Naive thymus-derived CD8-positive, alpha-beta T cell (primary cell): ENCODE measurements at places on chromosomes 5 and 9. TPM values are rescaled to one million over a fixed set of nuclear protein-coding genes. Genes with fewer than 3 reads are reported as not detected.
A peak's percentile ranks its signal among the peaks of the same experiment; 100 is the strongest.

- DNase-seq = no peak
Measured at GRCh38 chr5:173004447-173004846, 20.9 kb downstream of the ATP6V0E1 start.

- DNase-seq = no peak
Measured at GRCh38 chr5:52491818-52492217, 295.9 kb upstream of the ITGA1 start.

CDX1 gene
- not detected for total RNA-seq

DNA sequence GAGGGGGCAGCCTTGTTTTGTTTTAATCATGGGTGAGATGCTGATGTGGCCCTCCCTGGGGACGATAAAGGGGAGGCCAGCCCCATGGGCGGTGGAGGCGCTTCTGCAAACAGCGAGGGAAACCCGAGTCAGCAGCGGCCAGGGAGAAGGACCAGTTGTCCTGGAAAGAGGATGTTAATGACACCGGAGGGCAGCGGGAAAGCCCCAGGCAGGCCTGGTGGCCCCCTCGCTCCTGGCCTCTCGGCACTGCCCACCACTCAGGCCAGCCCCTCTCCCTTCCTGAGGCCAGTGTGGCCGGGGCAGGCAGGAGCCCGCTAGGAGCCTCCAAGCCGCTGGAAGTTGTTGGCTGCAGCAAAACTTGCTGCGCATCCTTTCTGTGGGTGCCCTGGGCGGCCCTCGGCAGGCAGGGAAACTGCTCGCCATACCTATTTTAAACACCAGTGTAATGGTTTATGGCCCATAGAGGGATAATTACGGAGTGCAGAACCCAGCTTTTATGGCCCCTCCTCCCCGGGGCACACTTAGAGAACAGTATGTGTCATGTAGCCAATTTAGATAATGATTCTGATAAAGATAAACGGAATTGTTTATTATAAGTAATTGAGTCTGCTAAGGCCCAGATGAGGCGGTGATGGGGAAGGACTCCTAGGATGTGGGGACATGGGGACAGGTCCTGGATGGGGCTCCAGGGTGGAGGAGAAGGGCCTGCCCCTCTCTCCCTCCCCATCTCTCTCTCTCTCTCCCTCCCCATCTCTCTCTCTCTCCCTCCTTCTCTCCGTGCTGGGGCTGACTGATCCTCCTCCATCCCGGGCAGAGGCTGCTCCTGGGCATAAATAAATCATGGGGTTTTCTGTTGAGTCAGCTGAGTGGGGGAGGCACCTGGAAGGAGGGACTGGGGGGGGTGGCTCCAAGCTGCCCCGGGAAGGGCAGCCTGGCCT lies 36.9 kb downstream of the LMX1B start:
- no peak for DNase-seq

DNA sequence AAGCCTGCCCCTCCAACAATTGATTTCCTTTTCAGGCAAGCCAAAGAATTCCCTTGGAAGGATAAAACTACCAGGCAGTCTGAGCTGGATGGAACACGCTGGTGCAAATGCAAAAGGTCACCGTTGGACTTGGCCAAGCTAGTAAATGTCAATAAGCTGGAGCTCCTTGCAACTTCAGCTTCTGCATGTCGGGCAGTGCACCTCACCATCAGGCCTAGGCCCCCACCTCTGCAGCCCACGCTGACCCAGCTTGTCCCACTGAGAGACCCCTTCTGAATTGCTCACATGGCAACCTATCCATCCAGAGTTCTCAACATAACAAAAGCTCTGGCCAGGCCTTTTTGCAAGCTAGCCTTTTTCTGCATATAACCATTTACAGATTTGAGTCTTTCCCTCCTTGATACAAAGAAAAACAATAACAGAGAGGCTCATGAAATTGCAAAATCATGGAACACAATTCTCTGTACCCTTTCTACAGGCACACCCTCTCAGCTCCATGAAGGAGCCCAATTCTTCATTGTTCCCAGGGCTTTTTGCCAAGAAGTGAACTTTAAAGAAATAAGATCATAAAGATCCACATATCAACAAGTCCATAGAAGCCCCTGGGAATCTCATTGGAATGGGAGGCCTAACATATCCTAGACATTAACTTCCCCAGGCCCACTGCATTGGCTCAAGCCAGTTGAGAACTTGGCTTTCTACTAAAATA lies 123.9 kb upstream of the SLIT3 start:
- no peak for DNase-seq

ADAMTS12 gene
- not detected for total RNA-seq

DNA sequence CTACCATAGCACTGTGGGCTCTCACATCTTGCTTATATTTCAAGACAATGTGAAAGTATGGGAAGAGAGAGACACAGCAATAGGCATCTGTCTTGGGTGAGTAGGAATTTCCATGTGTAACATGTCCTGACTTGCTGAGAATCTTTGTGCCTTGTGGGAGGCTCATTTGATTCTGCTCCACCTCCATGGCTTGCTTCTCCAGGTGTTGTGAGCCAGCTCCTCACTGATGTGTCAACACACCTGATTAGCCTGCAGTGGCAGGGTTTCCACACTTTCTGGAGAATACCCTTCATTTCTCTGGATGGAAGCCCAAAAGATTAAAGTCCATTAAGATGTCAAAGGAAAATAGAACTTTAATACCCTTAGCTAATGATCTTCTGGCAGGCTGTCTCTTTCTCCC lies 613.6 kb downstream of the ZNF608 start:
- no peak for DNase-seq

DNA sequence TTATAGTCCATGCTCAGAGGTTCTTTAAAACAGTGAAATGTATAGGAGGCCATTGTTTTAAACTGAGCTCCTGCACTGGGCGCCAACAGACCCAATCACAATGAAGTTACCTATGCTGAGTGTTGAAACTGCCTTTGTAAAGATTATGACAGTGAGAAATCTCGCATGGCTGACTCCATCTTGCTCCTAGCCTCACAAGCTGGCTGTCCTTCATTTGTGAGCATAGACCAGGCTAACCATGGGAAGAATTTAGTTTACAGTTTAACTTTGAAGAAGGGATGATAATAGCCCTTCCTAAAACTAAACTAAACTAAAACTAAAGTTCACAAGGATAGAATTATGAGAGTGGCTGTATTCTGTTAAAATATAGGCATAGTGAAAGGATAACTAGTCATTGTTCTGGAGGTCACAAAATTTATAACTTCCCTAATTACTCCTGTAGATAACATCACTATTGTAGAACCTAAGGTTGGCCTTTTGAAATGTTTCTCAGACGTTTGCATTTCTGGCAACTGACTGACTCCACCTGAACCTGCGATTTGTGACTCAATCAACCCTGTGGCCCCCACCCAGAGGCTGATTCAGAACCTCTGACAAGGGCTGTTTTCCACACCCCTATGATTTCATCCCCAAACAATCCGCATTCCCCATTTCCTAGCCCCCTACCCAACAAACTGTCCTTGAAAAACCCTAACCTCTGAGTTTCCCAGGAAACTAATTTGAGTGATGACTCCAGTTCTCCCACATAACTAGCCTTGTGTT lies 59.1 kb downstream of the HMHB1 start:
- DNase-seq = no peak

PLPPR1 gene
- not detected for total RNA-seq

PLPP7 gene
- total RNA-seq = 0.82 TPM

DNA sequence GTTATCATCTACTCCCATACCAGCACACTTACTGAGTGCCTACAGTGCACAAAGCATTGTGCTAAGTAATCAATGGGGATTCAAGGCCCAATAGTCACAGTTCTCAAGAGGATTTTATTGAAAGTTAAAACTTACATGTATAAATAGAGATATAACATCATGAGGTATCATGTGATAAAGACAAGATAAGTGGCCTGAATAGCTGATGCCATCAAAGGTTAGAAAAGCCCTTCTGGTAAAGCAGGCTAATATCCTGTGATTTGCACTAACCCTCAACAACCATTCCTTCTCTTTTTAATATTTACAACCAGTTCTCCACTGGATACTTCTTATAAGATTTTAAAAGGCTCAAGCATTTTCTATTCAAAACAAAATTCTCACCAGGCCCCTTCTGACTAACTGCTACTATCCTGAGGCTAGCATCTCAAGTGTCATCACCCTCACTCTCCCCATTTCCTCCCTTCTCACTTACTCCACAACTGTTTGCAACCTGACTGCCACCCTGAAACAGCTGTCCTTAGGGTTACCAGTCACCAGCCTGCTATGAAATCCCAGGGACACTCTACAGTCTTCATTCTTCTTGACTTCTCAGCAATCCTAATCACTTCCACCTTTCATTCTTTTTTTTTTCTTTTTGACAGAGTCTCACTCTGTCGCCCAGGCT lies 377.9 kb downstream of the ENC1 start:
- no peak for DNase-seq

DNA sequence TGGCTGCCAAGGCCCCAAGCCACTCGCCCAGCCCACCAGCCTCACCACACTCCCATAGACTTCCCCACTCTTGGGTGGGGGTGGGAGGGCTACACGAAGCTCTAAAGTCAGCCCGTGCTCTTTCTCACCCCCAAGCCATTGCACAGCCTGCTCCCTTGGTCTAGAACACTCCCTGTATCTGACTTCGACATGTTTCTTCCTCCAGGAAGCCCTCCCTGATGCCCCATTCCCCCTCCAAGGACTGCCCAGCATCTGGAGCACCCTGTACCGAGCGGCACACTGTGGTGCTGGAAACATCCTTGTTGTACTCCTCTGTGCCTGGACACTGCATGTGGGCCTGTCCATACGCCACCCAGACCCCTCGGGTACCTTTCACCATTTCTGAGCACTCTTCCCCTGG lies 49.4 kb upstream of the KCNMB1 start:
- DNase-seq = no peak

DNA sequence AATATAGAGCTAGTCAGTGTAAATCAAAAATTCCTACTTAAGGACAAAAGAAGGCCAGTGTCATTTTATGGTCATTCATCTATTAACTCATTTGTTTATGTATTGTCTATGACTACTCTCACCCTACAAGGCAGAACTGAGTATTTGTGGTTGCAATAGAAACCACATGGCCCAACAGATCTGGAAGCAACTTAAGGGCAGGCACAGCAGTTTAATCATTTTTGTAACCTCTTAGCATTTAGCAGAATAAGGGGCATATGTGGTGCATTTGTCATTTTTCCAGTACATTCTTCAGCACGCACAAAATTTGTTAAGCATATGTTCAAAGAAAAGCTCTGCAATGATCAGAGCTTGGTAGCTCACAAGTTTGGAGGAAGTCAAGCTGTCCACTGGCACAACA lies 1.1 kb downstream of the FKBP15 start:
- DNase-seq = no peak

GRCh38 chr9:6153425-6153824 lies 62.2 kb upstream of the IL33 start:
- no peak for DNase-seq

- DNase-seq = no peak
Measured at GRCh38 chr5:97929383-97929782, 746.3 kb upstream of the RIOK2 start.

PRELID2 gene
- total RNA-seq = not detected

- no peak for DNase-seq
Measured at GRCh38 chr9:438066-438465, 223.4 kb downstream of the DOCK8 start.

NR5A1 gene
- total RNA-seq = not detected

DNA sequence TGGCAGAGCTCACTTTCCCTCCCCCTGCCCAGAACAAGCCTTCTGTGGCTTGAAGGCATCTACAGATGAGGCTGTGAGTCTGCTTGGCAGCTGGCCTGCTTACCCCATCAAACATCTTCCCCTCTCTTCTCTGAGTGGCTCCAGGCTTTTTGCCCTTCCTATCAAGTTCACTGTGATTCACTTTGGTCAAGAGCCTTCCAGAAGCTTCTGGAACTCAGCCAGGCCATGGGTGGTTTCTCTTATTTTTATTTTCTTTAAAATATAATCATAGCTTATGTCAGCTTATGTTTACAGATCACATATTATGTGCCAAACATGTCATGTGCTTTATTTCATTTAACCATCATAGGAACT lies 267.0 kb downstream of the SEC61B start:
- no peak for DNase-seq

GRCh38 chr5:120388016-120388781 lies 75.9 kb upstream of the PRR16 start:
- DNase-seq = no peak

GRCh38 chr5:19044931-19045695 lies 942.9 kb downstream of the CDH18 start:
- no peak for DNase-seq

MLANA gene
- total RNA-seq = not detected

- DNase-seq = no peak
Measured at GRCh38 chr5:132219981-132220380, 7.7 kb downstream of the P4HA2 start.

PDCD1LG2 gene
- total RNA-seq = not detected

GRCh38 chr9:101271102-101271501 lies 113.7 kb downstream of the BAAT start:
- DNase-seq = no peak

- no peak for DNase-seq
Measured at GRCh38 chr5:132114150-132115121, 40.8 kb downstream of the CSF2 start.

DNA sequence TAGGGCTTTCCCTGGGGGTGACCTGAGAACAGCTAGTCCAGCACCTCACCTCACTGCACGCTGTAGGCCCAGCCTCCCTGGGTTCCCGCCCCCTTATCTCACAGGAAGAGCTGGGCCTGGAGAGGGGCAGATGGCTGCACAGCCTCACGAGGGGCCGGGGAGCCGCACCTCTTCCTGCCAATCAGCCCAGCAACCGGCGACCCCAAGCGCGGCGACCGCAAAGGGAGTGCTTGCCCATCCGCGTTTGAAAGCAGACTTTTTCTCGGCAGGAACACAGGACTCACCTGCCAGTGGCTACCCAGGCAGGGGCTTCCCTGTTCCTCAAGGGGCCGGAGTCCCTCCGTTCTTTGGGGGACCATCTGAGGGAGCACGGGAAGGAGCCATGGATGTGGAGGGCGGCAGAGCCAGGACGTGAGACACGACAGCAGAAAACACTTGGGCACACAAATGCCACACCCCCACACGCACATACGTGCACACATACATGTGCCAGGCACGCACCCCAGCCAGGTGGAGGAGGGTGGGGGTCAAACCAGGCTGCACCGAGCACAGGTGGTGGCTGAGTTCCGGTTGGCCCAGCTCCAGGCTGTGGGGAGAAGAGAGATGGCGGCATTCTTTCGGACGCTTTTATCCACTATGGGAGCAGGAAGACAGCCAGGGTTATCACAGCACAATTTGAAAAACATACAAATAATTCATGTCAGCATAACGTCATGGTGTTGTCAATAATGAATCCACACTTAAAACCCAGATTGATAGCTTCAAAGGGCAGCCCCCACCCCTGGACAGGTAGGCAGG lies 11.3 kb downstream of the TMEM250 start:
- DNase-seq = peak; percentile 59
